ENCODE measurements at places on chromosomes 5 and 9.

- no peak for DNase-seq
These were observed 531.9 kb upstream of the CHD1 start for GRCh38 chr5:99460701-99461100.

DNA sequence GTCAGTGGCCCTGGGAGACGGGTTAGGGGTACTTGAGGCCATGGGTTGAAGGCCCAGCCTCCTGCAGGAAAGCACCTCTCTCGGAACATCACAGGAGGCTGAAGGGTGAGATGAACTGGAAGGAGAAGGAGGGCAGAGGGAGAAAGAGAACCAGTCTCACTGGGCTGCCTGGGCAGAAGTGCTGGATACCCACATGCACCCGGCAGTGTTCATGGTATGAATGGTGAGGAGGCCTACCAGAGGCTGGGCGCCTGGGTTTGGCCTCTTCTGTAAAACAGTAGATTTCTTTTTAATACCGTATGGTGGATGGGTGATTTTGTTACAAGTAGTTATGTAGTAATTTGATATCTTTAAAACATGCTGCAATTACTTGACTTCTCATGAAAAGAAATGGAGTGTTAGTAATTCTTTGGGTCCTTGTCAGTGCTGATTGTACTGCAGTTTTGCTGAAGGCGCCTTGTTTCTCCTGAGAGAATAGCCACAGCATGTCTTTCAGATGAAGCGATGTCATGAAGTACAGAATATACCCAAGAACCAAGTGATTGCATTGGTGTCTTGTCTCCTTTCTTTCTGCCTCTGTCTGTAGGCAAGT is 258.6 kb downstream of the FANCC start:
- no peak for DNase-seq

DNA sequence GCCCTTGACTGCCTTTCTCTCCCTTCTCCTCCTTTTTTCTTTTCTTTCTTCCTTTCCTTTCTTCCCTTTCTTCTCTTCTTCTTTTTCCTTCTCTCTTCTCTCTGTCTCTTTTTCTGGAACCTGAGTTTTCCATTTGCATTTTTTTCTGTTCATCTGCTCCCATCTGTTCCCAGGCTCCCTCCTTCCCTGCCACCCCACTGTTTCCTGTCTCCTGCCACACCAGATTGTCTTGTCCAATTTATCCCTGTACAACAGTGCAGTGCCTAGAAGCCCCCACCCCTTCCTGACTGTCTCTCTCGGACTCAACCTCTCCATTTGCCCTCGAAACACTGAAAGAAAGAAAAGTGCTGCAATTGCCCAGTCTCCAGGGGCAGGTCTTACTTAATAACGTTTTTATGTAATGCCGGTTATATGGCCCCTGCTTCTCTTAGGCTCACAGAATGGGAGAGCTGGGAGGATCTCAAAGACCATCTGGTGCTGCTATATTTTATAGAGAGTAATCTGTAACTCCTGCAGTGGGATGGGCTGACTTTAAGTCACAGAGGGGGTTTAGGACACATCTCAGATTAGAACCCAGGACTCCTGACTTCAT is 101.4 kb downstream of the RALGPS1 start:
- no peak for DNase-seq

- DNase-seq = no peak
These were observed 49.5 kb upstream of the SUSD1 start for GRCh38 chr9:112224401-112225289.

GRCh38 chr5:2255915-2256690 is 373.4 kb upstream of the IRX4 start:
- no peak for DNase-seq

DNA sequence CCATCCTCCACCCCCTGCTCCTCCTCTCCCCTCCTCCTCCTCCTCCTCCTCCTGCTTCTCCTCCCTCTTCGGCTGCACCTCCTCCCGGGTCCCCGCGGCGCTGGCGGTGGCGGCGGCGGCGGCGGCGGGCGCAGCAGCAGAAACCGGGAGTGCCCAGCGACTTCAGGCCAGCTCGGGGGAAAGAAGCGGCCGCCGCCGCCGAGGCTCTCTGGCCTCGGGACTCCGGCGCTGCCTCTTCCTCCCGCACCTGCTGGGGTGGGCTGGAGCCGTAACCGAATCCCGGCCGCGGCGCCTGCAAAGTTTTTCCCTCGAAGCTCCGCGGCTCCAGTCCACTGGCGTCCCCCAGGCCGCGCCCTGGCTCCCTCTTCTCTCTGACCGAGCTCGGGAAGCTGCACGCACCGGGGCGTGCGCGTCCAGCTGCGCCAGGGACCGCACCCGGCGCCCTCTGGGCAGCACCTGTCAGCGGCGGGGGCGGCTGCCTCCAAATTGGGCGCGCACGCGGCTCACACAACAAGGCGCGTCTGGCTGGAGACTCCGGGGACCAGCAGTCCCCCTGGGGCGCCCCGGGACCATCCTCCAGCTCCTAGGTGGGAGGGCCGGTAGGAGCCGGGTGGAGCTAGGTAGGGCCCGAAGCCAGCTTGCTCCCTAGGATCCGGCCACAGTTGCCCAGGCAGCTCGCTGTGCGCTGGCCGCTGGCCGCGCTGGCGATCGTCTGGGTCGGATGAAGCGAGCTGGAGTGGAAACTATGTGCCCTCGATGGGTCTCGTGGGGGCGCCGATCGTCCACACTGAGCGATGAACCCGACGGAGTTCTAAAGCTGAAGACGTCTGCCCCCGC is at the start of gene MCTP1:
TSS of gene MCTP1 (minus strand) at position 523 of the 837 bp plus-strand sequence.
- no peak for DNase-seq

- DNase-seq = no peak
These were observed 96.5 kb downstream of the NR6A1 start for GRCh38 chr9:124674651-124675050.

- DNase-seq = peak; percentile 38
These were observed 798 bp downstream of the PITX1 start for GRCh38 chr5:135032999-135033861.

DNA sequence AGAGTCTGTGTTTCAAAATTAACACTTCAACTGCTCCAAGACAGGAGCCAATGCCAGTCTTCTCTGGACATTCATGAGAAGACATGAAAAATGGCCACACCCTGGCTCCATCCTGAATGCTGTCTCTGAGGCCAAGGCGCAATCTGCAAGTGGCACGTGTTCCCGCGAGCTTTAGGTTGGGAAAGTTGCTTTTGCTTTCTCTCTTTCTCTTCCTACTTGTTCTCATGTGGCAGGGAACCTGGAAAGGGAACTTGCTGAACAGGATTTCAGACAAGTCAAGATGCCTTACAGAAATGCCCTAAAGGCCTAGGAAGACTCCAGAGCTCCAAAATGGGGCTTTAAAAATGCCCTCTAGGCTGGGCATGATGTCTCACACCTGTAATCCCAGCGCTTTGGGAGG is 91.9 kb upstream of the OTULINL start:
- DNase-seq = no peak

DNA sequence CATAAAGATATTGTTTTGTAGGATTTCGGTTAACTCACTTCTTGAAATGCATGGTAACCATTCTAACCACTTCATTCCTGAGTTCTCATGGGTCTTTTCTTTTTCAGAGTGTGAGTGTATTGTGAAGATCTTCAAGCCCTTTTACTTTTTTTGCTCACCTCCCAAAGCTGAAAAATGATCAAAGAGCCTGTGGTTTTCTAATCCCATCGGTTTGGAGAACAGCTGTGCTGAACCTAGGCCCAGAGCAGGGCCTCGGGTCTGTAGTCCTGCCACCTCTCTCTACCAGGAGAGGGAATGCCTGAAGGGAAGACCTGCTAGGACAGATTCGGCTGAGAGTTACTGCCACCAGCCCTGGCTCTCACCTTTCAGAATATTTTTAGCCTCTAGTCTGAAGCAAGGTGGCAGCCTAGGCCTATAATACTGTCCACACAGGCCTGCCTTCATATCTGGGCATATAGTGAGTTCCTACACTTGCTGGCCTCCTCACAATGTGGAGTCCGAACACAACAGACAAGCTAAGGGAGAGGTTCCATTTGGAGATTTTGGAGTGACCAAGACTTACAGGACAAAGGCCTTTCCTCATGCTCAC is 13.8 kb downstream of the RGMB start:
- no peak for DNase-seq

GRCh38 chr5:65142511-65143011 is 339.2 kb downstream of the ADAMTS6 start:
- DNase-seq = no peak

DNA sequence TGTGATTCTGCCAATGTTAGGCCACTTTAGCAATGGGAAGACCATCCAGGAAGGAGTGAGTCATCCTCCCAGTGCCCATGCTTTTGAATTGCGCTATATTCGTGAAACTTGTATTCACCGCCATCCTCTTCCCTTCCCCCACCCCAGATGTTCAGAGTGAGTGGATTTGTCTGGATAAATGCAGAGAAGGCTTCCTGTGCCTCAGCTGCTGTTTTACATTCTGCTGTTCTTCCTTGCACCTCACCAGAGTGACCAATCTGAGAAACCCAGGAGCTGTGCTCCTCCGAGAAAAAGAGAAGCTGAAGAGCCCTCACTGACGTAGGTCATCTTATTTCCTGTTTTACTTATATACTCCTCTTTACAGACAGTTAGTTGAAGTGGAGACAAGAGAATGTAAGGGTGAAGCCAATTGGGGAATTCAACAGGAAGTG is 24.6 kb upstream of the SVEP1 start:
- DNase-seq = no peak

GRCh38 chr5:38648703-38649291 is 92.4 kb upstream of the LIFR start:
- DNase-seq = no peak

GRCh38 chr9:27602142-27602861 is 29.0 kb upstream of the C9orf72 start:
- no peak for DNase-seq

GRCh38 chr9:109945573-109945972 is 165.6 kb downstream of the PALM2AKAP2 start:
- no peak for DNase-seq

DNA sequence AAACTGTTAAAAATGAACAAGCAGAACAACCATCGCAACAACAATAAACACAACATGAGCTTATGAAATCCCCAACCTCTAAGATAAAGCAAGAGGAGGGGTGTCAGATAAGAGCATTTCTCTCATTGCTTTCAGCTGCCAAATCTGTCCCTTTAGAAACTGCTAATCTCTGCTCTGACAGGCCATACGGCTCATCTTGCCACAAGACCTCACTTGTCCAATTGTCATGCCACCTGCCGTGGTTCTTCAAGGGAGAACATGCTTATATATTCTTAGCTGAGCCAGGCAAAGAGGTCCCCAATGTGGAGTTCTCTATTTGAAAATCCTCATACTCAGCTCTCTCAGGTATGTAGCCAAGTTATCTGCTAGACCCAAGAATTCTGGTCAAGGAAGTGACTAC is 405.0 kb upstream of the TNC start:
- no peak for DNase-seq

GRCh38 chr9:98410185-98410697 is 154.8 kb upstream of the TBC1D2 start:
- DNase-seq = no peak

GRCh38 chr9:98172604-98173003 is 19.8 kb downstream of the CORO2A start:
- DNase-seq = no peak

- no peak for DNase-seq
These were observed 151.8 kb upstream of the RAD23B start for GRCh38 chr9:107131108-107131799.

- DNase-seq = no peak
These were observed 39.0 kb downstream of the FAM78A start for GRCh38 chr9:131237291-131237690.

DNA sequence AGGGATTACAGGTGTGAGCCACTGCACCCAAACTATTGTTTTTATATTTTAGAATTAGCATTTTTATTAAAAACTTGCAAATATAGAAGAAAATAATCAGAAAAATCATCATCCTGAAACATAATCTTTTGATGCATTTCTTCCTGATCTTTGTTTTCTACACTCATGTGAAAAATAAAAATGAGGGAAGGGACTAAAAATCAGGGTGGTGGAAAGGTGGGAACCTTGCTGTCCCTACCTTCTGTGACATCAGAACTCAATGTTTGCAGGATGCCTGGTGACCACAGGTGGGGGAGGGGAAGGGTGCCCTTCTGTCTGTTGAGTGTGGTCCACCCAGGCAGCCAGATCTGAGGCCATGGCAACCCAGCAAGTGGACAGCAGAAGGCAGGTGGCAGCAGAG is at the start of gene SMIM23:
TSS of gene SMIM23 (plus strand) at position 301 of the 400 bp plus-strand sequence. CDS start at position 356, 55 bp downstream.
- DNase-seq = no peak

- no peak for DNase-seq
These were observed 104.1 kb downstream of the STRBP start for GRCh38 chr9:123164285-123164684.

GRCh38 chr9:2086116-2086515 is 71.0 kb downstream of the SMARCA2 start:
- no peak for DNase-seq

GRCh38 chr5:132019337-132019736 is 7.9 kb upstream of the ACSL6 start:
- no peak for DNase-seq

- DNase-seq = no peak
These were observed 128.3 kb downstream of the GPBP1 start for GRCh38 chr5:57302164-57302563.

GRCh38 chr9:111030492-111030891 is 7.8 kb downstream of the LPAR1 start:
- no peak for DNase-seq

GRCh38 chr9:9612755-9613154 is 1000.0 kb downstream of the PTPRD start:
- DNase-seq = no peak

- peak; percentile 40 for DNase-seq
These were observed 1.3 kb downstream of the MAP3K1 start for GRCh38 chr5:56816546-56817081.

- DNase-seq = no peak
These were observed 52.4 kb downstream of the ZNF354C start for GRCh38 chr5:179112469-179113142.

DNA sequence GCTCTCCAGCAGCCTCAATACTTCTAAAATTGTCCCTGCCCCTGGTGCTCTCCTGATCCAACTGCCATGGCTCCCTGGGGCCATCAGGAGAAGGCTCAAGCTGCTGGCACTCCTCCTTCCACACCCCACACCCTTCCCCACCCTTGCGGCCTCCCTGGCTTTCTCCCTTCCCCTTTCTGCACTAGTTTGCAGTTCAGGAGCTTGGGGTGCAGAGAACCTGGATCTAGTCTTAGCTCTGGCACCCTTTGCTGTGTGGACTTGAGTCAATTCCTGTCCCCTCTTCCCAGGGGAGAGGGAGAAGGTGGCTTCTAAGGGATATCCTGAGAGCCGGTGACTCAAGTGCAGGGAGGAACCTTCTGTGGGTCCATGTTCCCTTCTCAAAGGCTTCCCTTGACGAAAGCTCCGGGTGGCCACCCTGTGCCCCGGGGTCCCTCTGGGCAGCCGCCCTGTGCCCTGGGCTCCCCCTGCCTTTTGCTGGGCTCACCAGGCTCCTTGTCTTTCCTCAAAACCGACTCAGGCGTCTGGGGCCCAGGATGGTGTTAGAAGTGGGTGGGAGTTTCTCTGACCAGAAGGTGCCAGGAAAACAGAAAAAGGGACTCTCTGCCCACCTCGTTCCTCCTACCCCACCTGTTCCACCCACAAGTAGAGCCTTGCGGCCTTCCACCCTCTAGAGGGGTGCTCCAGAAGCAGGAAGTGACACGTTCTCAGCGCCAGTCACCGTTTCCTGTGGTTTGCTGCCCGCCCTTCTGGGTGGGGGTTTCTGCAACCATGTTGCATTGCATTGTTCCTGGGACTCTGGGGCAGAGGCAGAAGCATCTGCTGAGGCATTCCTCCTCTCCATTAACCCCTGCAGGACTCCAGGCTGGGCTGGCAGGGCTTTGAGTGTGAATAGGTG is 15.0 kb downstream of the GLIPR2 start:
- peak; percentile 76 for DNase-seq

GRCh38 chr9:108535526-108535925 is 320.3 kb downstream of the ACTL7B start:
- DNase-seq = no peak

All from T-helper 2 cell (primary cell).